Activated CD4-positive, alpha-beta memory T cell treated with anti-CD3 and anti-CD28 coated beads for 36 hours (primary cell): ENCODE measurements at places on chromosomes 5 and 9. TPM values are rescaled to one million over a fixed set of nuclear protein-coding genes. Genes with fewer than 3 reads are reported as not detected.
A peak's percentile ranks its signal among the peaks of the same experiment; 100 is the strongest.

The ATOSB gene
- 9.1 TPM for total RNA-seq

The PDCD1LG2 gene
- 0.83 TPM for total RNA-seq

The ENHO gene
- total RNA-seq, result 0.26 TPM

The FGFR4 gene
- 0.87 TPM for total RNA-seq

The MZB1 gene
- total RNA-seq, result 24.0 TPM

The C5 gene
- 2.7 TPM for total RNA-seq

The INSL4 gene
- total RNA-seq, result not detected

The RAI14 gene
- 3.9 TPM for total RNA-seq

The SPATA31E1 gene
- not detected for total RNA-seq

The AP3B1 gene
- total RNA-seq, result 36.5 TPM

The GFI1B gene
- total RNA-seq, result not detected

The TXNDC8 gene
- total RNA-seq, result not detected

The CFAP157 gene
- not detected for total RNA-seq

The IGFBPL1 gene
- not detected for total RNA-seq

The IL5 gene
- 4.1 TPM for total RNA-seq

DNA sequence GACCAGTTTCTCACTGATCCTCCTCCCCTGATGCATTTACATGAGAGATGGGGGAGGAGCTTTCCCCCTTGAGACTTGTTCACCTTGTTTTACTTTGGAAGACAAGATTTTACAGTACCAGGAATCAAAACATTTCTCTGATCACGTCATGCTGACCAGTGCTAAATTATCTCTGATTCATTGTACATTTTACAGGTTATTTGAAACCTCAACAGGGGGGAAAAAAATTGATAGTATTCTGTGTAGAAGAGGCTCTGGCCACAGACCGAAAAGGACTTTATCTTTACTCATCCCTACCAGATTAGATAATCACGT, 133.9 kb downstream of the GRIA1 start:
- no peak for DNase-seq
- no peaks in the 10 kb centered on the region for H3K4me1 ChIP-seq
- H3K27me3 ChIP-seq, result no peaks in the 10 kb centered on the region
- H3K36me3 ChIP-seq, result no peaks in the 10 kb centered on the region

DNA sequence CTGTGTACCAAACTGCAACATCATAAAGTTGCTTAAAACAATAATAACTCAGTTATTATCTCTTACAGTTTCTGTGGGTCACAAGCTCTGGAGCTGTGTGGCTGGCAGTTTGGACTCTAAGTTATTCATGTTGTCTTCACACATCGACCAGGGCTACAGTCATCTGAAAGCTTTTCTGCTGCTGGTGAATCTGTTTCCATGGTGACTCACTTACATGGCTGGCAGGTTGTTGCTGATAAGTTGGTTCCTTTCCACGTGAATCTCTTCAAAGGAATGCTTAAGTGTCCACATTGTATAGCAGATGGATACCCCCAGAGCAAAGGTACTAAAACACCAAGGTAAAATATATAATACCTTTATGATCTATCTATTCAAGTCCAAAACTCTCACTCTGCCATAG, 44.8 kb upstream of the CYLC2 start:
- no peaks in the 10 kb centered on the region for H3K4me1 ChIP-seq
- no peaks in the 10 kb centered on the region for H3K36me3 ChIP-seq
- no peaks in the 10 kb centered on the region for H3K27me3 ChIP-seq
- DNase-seq, result no peak
- H3K4me3 ChIP-seq, result no peak overlapping the region
- H3K27ac ChIP-seq, result no peak overlapping the region

- no peaks in the 10 kb centered on the region for H3K4me1 ChIP-seq
- no peak overlapping the region for H3K4me3 ChIP-seq
- H3K36me3 ChIP-seq, result no peaks in the 10 kb centered on the region
- no peak overlapping the region for H3K27ac ChIP-seq
- no peak for DNase-seq
Observed at GRCh38 chr9:116298878-116299391, 145.3 kb downstream of the PAPPA start.

DNA sequence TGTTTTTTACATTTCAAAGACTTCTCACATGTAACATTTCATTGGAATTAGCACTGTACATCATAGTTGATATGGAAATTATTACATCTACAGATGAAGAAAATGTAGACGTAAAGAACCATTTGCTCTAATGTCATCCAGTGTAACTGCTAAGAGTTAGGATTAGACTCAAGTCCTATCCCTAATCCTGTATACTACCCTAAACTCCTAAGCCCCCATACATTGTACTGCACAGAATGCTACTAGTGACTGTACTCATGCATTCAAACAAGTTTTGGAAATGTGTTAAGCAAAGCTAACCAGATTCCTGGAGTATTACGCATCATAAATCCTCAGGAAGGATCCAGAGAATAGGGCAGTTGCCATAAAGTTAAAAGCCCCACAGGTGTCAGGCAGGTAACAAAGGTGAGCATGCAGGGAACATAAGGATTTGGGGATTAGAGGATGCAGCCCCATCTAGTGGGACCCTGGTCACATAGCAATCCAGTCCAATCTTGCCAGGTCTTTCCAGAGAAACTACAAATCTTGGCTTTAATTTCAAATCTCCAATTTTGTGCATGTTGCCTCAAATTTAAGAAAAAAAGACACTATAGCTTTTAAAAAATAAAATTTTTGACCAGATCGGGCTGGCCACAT, 32.0 kb downstream of the HAVCR1 start:
- no peak overlapping the region for H3K27ac ChIP-seq
- H3K4me1 ChIP-seq, result peaks cover 36% of the 10 kb centered on the region
- peak; percentile 12 for DNase-seq
- no peaks in the 10 kb centered on the region for H3K36me3 ChIP-seq
- no peaks in the 10 kb centered on the region for H3K27me3 ChIP-seq

GRCh38 chr5:153749960-153750359, 259.5 kb downstream of the GRIA1 start:
- no peak for DNase-seq
- no peak overlapping the region for H3K27ac ChIP-seq
- no peaks in the 10 kb centered on the region for H3K27me3 ChIP-seq
- H3K36me3 ChIP-seq, result no peaks in the 10 kb centered on the region
- no peaks in the 10 kb centered on the region for H3K4me1 ChIP-seq

DNA sequence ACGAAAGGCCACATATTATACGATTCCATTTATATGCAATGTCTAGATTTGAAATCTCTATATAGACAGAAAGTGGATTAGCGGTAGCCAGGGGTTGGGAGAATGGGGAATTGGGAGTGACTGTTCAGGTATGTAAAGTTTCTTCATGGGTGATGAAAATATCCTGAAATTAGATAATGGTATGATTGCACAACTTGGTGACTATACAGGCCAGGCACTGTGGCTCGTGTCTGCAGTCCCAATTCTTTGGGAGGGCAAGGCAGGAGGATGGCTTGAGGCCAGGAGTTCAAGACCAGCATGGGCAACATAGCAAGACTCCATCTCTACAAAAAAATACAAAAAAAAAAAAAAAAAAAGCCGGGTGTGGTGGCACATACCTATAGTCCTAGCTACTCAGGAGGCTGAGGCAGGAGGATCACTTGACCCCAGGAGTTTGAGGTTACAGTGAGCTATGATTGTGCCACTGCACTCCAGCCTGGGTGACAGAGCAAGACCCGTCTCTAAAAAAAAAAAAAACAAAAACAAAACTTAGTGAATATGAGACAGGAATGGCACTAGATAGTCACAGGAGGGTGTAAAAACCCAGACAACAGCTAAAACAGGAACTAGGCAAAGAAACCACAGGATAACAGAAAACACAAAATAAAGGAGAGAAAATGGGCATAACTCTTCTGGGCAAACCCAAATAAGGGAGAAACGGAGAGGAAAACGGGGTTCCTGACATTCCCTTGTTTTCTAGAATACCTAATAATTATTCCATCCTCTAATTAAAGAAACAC, 72.1 kb upstream of the ZNF618 start:
- H3K36me3 ChIP-seq, result no peaks in the 10 kb centered on the region
- peaks cover 9% of the 10 kb centered on the region for H3K27me3 ChIP-seq
- no peaks in the 10 kb centered on the region for H3K4me1 ChIP-seq
- H3K27ac ChIP-seq, result no peak overlapping the region
- H3K4me3 ChIP-seq, result no peak overlapping the region
- DNase-seq, result no peak

- no peak for DNase-seq
- H3K27me3 ChIP-seq, result no peaks in the 10 kb centered on the region
- peaks cover 41% of the 10 kb centered on the region for H3K4me1 ChIP-seq
- peaks cover 69% of the 10 kb centered on the region for H3K36me3 ChIP-seq
Observed at GRCh38 chr5:178209334-178210072, 5.2 kb downstream of the HNRNPAB start.

DNA sequence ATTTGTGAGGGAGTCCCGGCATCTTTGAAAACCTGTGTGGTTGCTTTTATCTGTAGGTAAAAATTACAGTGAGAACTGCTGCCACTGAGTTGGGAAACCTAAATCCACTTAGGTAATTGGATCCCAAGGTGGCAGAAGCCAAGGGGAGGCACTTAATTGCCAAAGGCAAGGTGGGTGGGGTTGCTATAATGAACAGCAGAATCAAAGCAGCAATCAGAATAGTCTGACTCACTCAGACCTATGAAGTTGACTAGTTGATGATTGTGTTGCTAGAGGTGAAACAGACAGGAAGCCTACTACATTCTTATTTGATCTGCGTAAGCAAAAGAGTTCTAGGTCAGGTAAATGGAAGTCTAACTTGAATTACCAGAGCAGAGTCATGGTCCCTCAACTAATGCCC, 17.3 kb upstream of the BICD2 start:
- H3K4me1 ChIP-seq, result no peaks in the 10 kb centered on the region
- H3K4me3 ChIP-seq, result no peak overlapping the region
- H3K36me3 ChIP-seq, result no peaks in the 10 kb centered on the region
- H3K27ac ChIP-seq, result no peak overlapping the region
- H3K27me3 ChIP-seq, result no peaks in the 10 kb centered on the region

GRCh38 chr9:97924386-97924785, 2.1 kb upstream of the TRMO start:
- no peak overlapping the region for H3K4me3 ChIP-seq
- H3K36me3 ChIP-seq, result peaks cover 10% of the 10 kb centered on the region
- peaks cover 32% of the 10 kb centered on the region for H3K4me1 ChIP-seq
- DNase-seq, result no peak

DNA sequence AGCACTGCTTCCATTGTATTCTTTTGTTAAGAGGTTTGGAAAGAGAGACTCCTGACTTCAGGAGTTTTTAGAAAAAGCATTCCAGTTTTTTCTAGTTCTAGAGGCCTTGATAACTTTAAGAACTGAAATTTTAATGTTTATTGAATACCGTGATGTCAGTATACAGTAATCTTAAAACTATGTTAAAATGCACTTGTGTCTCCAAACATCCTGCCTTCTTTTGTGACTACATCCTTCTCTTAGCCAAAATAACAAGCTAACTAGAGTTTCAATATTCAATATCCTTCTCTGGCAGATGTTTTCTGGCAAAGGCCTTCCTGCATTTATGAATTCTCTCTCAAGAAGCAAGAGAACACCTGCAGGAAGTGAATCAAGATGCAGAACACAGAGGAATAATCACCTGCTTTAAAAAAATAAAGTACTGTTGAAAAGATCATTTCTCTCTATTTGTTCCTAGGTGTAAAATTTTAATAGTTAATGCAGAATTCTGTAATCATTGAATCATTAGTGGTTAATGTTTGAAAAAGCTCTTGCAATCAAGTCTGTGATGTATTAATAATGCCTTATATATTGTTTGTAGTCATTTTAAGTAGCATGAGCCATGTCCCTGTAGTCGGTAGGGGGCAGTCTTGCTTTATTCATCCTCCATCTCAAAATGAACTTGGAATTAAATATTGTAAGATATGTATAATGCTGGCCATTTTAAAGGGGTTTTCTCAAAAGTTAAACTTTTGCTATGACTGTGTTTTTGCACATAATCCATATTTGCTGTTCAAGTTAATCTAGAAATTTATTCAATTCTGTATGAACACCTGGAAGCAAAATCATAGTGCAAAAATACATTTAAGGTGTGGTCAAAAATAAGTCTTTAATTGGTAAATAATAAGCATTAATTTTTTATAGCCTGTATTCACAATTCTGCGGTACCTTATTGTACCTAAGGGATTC, 43.1 kb downstream of the NDFIP1 start:
- peaks cover 16% of the 10 kb centered on the region for H3K36me3 ChIP-seq
- H3K27me3 ChIP-seq, result no peaks in the 10 kb centered on the region
- H3K4me3 ChIP-seq, result no peak overlapping the region
- H3K4me1 ChIP-seq, result peaks cover 7% of the 10 kb centered on the region
- DNase-seq, result peak; percentile 56

DNA sequence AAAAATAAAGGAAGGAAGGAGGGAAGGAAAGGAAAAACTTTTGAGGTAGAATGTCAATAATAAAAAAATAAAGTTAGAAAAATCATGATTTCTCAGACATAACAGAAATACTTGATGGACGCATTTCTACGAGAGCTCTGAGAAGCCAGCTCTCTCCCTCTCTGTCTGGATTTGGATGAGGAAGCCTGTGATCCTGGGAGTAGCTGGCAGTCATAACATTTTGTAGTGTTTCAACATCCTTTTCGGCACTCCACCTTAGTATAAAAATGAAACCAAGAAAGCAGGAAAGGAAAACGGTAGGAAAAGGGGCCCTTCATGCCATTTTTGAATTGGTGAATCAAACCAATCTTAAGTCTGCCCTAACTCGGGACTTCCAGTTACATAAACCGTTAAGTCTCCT, 321.3 kb downstream of the EPB41L4A start:
- DNase-seq, result no peak
- peaks cover 4% of the 10 kb centered on the region for H3K27me3 ChIP-seq
- H3K36me3 ChIP-seq, result no peaks in the 10 kb centered on the region
- H3K4me1 ChIP-seq, result no peaks in the 10 kb centered on the region
- no peak overlapping the region for H3K27ac ChIP-seq

DNA sequence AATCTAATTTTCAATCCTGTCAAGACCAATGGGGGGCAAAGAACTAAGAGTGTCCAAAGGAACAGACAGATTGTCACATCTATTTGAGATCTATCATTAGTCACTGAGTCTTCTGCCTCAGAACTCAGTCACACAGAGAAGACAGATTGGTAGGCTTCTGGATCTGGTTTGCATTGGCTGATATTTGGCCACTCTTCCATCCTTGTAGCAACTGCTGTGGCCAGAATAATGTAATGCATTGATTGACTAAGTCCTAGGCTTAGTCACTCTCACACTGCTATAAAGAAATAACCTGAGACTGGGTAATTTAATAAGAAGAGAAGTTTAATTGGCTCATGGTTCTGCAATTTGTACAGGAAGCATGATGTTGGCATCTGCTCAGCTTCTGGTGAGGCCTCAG, 458.5 kb downstream of the ACTL7B start:
- H3K4me1 ChIP-seq, result no peaks in the 10 kb centered on the region
- DNase-seq, result no peak

DNA sequence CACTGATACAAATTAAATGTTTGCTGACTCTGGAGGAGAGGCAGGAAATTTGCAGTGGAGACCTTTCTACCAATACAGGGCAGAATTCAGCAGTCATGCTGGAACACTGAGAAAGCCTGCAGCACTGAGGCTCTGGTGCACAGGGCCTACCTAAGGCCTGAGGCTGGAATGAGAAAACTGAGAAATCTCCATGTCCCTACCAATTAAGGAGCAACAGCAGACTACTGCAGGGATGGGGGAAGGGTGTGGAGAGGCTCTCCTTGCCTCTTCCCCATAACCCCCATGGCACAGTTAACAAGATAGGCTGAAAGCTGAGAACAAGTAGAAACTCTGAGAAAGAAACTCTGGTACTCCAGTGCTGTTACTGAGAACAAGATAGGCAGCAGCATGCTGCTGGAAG, 10.5 kb downstream of the FBXO4 start:
- H3K4me3 ChIP-seq, result no peak overlapping the region
- DNase-seq, result no peak
- H3K36me3 ChIP-seq, result peaks cover 39% of the 10 kb centered on the region
- no peak overlapping the region for H3K27ac ChIP-seq

GRCh38 chr5:170154744-170155143, 49.0 kb downstream of the FOXI1 start:
- no peaks in the 10 kb centered on the region for H3K36me3 ChIP-seq
- H3K27ac ChIP-seq, result no peak overlapping the region
- H3K27me3 ChIP-seq, result no peaks in the 10 kb centered on the region
- no peak for DNase-seq
- H3K4me3 ChIP-seq, result no peak overlapping the region
